RWPE2 (cell line): ENCODE measurements at places on chromosomes 1 and 21.

DNA sequence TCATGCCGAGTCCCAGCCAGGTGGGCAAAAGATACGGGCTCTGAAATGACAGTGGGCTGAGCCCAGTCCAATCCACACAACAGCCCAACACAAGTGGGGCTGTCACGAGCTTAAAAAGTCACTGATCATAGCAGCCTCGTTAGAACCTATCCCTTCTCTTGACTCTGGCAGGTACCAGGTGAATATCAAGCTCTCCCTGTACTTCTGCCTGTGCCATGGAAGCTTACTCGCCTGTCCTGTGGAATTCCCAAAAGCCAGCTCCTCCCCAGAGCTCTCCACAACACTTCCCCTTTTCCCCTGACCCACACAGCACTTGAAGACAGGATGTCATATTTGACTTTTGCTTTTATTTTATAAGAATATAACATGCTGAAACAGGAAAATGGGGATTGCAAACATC lies 5.9 kb downstream of the RGS16 start:
- DNase-seq = no peak

GRCh38 chr1:101139821-101140718 lies 96.7 kb upstream of the S1PR1 start:
- DNase-seq = no peak

- no peak for DNase-seq
These were observed 15.0 kb upstream of the CELA3B start for GRCh38 chr1:21961799-21962198.

GRCh38 chr1:188906921-188907641 lies 1570.6 kb downstream of the BRINP3 start:
- no peak for DNase-seq

- no peak for DNase-seq
These were observed 58.4 kb upstream of the COL6A1 start for GRCh38 chr21:45923146-45923545.

DNA sequence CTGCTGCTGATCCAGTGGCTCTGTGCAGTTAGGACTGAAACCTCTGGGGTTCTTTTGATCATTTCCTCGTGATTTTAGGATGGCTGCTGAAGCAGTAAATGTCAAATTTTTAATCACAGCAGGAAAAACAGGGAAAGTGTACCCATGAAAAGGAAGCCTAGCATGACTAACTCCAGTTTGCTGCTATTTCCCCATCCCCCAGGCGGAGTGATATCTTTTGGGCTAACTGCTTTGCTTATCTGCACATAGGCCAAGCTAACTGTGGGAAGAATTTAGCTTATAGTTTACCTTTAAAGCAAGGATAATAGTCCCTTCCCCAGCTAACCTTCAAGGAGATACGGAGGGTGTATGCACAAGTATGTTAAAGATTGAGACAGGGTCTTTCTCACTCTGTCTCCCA lies 149.8 kb upstream of the TNR start:
- DNase-seq = no peak

GRCh38 chr1:32111789-32112188 lies 3.9 kb downstream of the KPNA6 start:
- DNase-seq = no peak

DNA sequence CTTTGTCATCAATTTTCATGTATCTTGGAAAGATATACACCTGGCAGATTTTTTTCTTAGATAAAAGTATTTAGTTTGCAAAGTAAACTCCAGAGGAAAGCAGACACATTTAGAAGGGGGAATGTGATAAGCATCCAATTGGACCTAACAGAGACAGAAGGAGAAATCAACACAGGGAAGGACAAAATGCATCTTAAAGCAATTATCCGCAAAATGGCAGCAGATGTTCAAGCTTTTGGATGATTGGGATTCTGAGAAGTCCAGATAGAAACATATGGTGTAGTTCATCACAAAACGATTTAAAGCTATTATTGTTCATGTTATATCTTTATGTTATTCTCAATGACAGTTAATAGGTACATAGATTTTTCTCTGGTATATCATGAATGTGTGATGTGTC lies 1153.1 kb upstream of the B3GALT2 start:
- DNase-seq = no peak

- no peak for DNase-seq
These were observed 104.2 kb downstream of the ATP6V1G3 start for GRCh38 chr1:198436276-198436675.

GRCh38 chr1:3217181-3217641 lies 148.2 kb downstream of the PRDM16 start:
- no peak for DNase-seq

DNA sequence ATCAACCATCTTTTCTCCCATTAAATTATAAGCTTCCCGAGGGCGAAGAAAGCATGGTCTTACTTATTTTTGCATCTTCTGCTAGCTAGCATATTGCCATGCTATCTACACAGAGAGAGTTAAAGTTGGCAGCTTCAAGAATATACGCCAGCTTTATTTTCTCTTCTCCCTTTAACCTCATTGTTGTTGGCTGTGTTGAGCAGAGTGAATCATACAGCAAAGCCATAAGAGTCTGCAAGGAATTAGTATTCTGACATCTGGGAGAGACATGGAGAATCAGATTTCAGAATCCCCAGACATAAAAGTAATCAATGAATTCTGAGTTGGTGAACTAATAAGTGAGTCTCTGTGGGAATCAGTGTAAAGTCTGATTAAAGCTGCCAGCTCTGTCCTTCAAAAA lies 649.6 kb upstream of the PTBP2 start:
- DNase-seq = no peak

GRCh38 chr21:46421756-46422555 lies 36.7 kb upstream of the DIP2A start:
- DNase-seq = no peak

DNA sequence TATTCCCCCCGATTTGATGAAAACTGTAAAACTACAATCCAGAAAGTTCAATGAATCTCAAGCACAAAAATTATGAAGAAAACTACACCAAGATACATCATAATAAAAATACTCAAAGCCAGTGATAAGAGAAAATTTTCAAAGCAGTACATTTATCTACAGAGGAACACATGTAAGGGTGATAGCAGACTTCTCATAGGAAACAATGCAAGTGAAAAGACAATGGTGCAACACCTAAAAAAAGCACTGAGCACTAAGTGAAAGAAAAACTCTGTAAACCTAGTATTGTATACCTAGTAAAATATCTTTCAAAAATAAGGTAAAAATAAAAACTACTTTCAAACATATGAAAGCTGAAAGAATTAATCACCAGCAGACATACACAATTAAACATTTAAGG lies 76.1 kb upstream of the IRF2BP2 start:
- DNase-seq = no peak

GRCh38 chr1:147211577-147211976 lies 13.6 kb downstream of the FMO5 start:
- DNase-seq = no peak

GRCh38 chr1:8652467-8653046 lies 164.9 kb downstream of the RERE start:
- DNase-seq = no peak

DNA sequence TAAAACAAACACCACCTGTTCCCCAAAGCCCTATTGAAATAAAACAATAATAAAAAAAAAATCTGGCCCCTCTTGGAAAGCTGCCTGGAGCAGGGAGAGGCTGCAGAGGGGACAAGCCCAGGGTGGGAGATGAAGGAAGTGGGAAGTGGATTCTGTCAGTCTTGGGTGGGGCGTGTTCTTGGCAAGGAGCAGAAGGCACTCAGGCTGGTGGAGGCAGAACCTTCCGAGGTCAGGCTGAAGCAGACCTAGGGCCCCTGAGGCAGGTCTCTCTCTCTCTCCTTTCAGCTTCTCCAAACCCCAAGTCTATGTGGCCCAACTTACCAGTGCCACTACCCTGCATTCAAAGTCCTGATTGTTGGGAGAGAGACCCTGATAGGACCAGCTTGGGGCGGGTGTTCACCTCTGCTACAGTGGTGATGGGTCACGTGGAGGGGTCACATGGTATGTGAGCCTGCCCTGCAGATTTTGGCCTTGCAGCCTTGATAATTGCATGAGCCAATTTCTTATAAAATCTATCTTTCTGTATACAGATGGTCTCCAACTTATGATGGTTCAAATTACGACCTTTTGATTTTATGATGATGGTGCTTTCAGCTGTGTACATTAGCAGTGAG lies 145.4 kb upstream of the C1orf174 start:
- DNase-seq = no peak

DNA sequence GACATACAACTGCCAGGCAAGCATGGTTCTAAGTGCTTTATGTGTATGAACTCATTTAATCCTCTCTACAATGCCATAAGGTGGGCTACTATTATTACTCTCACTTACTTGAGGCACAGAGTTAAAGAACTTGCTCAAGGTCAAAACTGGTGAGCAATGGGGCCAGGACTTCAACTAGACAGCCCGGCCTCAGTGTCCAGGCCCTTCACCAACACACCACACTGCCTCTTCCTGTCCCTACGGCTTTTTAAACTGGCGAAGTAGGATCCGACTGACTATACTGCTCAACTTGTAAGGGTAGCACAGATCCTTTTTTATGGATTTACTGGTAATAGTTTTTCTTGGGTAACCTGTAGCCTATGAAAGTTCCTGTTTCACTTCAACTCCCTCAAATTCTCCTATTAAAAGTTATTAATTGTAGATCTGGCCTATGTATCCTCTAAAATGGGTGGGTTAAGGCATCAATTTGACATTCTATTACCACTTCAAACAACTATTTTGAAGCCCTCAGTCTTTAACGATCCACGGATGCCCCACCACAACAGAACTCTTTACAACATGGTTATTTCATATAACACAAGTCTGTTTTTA lies 4.3 kb downstream of the ERRFI1 start:
- DNase-seq = no peak

DNA sequence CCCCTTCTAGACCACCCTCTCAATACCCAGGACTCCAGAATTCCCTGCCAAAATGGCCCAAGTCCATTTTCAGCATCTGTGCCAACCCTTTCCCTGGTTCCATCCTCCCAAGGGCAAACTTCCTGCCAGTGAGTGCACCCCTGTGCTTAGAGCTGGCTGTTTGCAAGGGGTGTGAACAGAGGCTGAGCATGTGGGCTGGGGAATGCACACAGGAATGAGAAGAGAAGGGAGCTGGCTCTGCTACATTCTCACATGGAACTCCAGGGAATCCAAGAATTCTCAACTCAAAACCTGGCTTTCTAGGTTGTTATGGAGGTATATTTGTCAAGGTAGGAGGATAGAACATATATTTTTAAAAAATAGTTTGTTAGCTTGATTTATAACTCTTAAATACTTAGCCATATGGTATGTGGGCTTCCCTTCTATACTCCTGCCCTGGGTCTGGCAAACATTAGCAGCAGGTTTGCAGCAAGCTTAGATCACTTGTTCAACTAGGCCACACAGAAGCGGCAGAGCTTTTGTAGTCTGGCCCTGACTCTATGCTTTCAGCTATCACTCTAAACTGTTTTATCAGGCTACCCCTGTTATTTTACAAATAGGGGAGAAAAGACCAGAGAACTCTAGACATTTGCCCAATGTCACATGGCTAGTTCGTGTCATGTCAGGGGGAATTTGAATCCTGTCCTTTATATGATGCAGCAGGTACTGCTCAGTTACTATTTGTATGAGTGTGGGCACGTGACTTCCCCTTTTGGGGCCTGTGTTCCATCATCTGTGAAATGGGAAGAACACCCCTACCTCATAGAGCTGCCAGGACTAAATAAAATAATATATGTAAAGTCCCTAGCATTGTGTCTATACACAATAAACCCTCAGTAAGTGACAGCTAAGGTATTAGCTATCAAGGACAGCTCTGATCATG lies 8.1 kb upstream of the STMN1 start:
- DNase-seq = no peak

- no peak for DNase-seq
These were observed 158.5 kb downstream of the DNM3 start for GRCh38 chr1:171999756-172000155.

DNA sequence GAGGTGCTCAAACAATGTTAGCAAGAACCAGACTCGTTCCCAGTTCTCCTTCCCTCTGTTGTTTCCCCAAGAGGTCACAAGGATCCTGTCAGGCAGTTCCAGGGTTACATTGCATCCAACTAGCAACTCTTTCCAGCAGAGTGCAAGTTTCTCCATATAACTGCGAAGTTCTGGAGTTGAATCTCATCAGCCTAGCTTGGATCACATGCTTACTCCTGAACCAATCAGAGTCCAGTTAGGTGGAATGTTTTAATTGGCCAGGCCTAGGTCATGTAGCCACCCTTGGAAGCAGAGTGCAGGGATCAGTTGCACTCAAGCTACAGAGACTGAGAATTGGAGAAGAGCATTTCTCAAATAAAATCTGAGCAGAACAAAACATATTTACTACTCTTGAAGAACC lies 15.9 kb upstream of the PIK3R3 start:
- DNase-seq = no peak

DNA sequence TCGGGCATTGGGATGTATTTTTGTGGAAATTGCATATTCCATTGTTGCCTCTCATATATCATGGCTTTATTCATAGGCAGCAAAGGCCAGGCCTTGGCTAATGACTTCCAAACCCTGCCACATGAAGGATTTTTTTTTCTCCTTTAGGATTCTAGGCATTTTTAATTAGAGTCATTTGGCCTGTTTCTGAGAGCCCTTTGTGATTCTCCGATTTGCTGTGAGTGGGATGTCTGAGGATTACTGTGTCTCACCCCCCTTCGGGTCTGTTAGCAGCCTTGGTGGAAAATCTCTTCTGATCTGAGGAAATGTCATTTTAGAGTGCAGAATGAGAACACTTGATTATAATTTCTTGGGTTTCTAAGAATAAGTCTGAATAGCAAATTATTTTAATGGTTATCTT lies 253.5 kb downstream of the NTNG1 start:
- no peak for DNase-seq

DNA sequence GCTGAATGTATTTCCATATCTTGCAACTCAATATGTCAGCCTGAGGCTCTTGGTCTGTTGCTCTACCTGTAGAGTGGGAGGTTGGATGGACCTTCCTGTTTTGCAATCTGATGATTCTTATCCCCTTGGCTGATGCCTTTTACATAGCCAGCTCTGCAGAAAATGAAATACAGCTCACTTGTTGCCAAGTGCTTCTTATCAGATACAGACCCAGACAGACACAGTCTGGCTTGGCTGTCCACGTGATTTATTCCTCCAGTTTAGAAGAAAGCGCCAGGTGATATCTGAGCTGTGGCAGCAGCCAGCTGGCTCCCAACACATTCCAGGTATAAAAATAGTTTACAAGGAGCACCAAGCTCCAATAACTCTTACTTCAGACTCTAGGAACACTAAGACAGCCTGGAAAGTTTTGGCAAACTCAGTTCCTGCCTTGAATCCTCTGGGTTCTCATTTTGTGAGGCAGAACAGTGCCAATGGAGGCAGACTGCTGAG lies 479.2 kb upstream of the USP24 start:
- no peak for DNase-seq

DNA sequence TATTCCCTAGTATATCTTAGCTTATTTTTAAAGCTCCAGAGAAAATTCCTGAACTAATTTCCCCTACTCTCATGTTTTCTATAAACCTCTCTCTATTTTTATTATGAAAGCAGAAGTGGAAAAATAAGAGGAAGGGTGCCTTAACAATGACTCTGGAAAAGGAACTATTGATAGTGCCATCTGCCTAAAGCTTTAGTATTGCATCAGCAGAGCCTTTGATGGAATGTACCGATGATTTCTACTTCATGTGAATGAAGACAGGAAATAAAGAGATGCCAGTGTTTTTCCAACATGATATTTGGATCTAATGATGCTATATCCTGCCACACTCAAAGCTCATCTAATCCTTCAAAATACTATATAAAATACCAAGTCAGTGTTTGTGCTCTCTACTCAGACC lies 35.1 kb downstream of the TNFSF18 start:
- DNase-seq = no peak
